ENCODE measurements at places on chromosomes 4 and X.

- no peak for DNase-seq
Observed at GRCh38 chr4:10109995-10110670, 6.5 kb downstream of the WDR1 start.

GRCh38 chr4:122665161-122665929, 44.5 kb upstream of the IL21 start:
- DNase-seq: no peak

- DNase-seq: no peak
Observed at GRCh38 chr4:174107746-174108354, 175.6 kb downstream of the FBXO8 start.

DNA sequence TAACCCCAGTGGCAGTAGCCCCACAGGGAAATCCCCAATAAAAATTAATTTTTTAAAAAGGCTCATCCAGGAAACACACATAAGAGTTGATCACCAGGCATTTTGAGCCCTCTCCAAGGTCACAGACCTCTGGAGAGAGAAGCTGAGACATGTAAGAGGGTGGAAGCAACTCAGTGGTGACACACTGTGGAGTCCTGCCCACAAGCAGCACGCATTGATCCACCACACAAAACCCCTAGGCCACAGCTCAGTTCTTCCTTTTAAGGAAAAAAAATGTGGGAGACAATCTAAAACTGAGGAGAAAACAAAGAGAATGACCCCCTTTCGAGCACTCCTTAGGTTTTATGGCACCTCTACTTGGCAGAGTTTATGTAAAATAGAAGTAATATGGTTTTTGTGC, 71.7 kb upstream of the S100G start:
- no peak for DNase-seq

DNA sequence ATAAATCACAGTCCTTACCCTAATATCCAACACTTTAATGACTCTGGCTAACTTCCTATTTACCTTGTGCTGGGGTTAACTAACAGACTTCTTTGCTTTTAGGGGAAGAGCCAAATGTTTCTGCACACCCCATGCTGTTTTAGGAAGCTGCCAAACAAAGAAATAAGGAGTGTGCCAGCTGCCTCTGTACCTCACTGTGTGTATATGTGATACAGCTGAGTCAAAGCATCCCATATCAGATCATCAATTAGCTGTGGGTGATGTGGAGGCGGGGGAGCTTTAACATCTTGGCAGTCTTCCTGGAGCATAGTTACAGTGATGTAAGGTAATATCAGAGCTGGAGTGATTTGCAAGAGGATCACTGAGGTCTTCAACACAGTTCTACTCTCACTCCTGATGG, 95.4 kb downstream of the COL25A1 start:
- DNase-seq: no peak

- DNase-seq: peak; percentile 24
Observed at GRCh38 chrX:56798339-56798711, 69.3 kb downstream of the NBDY start.

DNA sequence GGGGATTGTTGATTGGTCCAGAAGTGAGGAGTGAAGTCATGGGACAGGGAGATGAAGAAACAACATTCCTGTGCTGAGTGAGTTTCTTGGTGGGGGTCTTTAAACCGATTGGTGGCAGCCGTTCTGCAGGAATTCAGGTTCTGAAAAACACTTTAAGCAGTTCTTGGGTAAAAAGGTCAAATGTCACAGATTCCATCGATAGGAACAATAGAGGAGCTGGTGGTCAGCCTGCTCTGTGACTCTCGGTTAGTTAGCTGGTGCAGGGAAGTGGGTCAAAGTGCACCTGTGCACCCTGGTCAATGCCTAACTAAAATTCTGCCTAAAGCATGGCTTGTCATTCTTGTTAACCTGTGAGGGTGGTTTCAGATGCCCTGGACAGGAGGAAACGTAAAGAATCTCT, 34.6 kb upstream of the MGST2 start:
- DNase-seq: no peak

DNA sequence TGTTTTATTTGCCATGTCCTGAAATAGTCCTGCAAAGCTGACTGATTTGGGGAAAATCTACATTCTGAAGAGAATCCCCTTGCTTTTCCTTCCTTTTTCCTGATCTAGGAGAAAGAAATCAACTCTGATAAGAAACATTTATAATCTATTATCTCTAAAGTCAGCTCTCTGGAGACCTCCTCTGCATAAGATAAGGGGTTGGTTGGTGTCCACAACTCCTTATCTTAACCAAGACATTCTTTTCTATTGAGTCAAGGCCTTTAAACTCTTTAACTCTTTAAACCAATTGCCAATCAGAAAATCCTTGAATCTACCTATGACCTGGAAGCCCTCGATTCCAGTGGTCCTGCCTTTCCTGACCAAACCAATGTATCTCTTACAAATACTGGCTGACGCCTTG, 373.6 kb upstream of the RASGEF1B start:
- no peak for DNase-seq

DNA sequence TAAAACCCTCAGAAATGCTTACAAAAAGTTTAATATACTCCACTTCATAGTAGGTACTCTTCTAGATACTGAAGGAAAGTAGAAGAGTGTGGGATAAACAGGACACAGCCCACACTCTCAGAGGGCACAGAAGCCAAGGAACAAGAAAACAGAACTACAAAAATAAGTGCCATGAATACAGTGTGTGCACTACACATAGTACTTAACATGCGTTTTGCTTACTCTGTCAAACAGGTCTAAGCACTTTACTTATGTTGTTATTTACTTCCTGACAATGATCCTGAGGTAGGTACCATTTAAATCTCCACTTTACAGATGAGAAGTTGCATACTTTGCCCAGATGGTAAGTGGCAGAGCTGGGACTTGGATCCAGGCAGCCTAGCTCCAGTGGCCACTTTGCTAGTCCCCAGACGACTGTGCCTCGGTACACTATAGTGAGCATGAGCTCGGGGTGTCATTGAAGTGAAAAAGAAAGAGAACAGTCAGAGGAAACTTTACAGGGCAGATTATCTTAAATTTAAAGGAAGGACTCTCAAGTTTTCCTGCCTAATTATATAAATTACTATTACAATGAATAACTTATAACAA, 120.3 kb downstream of the BANK1 start:
- DNase-seq: no peak
